ENCODE measurements at places on chromosomes 3 and 15. TPM values are rescaled to one million over a fixed set of nuclear protein-coding genes. Genes with fewer than 3 reads are reported as not detected.

DNA sequence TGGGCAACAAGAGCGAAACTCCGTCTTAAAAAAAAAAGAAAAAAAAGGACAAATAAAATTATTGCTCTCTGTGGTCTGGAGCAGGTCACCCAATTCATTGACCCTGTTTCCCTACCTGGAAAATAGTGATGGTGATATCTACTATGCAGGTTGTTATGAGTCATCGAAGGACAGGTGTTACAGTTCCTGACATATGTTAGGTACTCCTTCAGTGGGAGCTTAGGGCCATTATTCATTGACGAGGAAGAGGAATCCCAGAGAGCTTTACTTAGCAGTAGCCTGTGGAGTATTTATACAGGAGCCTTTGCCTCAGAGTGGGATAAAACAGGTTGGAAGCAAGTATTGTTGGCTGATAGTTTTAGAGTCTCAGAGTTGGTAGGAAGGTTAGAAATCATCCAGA, 74.5 kb downstream of the SLC7A14 start:
- no peaks in the 10 kb centered on the region for H3K36me3 ChIP-seq
- H3K4me3 ChIP-seq, result no peak overlapping the region
- no peak for DNase-seq
- no peak overlapping the region for H3K27ac ChIP-seq

DNA sequence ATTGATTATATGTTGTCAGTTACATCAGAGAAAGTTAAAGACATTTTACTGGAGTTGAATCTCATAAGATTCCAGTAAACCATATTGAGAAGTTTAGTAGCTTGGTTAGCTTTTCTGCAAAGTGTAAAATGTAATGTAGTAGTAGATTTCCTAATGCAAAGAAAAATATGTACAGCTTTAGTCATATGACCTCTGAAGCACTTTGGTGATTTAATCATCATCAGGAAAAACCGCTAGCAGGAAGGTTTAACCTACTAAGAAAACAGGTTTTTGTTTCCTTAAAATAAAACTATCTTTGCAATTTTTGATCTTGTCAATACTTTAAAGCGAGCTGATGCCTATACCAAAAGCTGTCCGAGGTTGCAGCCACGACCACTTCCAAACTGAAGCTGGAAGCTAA, 364.6 kb upstream of the ZNF385D start:
- no peaks in the 10 kb centered on the region for H3K36me3 ChIP-seq
- H3K27me3 ChIP-seq, result no peaks in the 10 kb centered on the region
- no peaks in the 10 kb centered on the region for H3K4me1 ChIP-seq
- H3K27ac ChIP-seq, result no peak overlapping the region

DUOX1 gene
- 0.67 TPM for total RNA-seq

DNA sequence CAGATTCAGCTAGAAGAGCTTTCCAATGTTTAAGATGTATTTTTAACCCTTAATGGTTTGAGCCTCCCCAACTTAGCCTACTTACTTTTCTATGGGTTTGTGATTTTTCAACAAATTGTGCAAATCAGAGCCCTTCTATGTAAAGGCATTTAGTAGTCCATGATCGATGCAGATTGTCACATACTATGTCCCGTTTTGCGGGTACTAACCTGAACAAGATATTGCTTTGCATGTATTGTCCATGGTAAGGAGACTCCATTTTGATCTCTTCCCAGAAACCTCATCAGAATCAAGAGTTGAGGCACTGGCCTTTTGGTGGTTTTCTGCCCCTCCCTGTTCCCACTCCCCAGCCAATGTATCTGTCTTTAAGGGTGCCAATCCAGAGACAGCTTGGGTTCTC, 60.8 kb downstream of the ETV5 start:
- H3K4me1 ChIP-seq, result no peaks in the 10 kb centered on the region
- H3K36me3 ChIP-seq, result no peaks in the 10 kb centered on the region

TM4SF18 gene
- 9.1 TPM for total RNA-seq

- no peaks in the 10 kb centered on the region for H3K4me1 ChIP-seq
- H3K4me3 ChIP-seq, result no peak overlapping the region
- no peak for DNase-seq
- H3K36me3 ChIP-seq, result no peaks in the 10 kb centered on the region
- no peaks in the 10 kb centered on the region for H3K27me3 ChIP-seq
- H3K27ac ChIP-seq, result no peak overlapping the region
Measured at GRCh38 chr15:31597466-31597865, 270.8 kb downstream of the KLF13 start.

DNA sequence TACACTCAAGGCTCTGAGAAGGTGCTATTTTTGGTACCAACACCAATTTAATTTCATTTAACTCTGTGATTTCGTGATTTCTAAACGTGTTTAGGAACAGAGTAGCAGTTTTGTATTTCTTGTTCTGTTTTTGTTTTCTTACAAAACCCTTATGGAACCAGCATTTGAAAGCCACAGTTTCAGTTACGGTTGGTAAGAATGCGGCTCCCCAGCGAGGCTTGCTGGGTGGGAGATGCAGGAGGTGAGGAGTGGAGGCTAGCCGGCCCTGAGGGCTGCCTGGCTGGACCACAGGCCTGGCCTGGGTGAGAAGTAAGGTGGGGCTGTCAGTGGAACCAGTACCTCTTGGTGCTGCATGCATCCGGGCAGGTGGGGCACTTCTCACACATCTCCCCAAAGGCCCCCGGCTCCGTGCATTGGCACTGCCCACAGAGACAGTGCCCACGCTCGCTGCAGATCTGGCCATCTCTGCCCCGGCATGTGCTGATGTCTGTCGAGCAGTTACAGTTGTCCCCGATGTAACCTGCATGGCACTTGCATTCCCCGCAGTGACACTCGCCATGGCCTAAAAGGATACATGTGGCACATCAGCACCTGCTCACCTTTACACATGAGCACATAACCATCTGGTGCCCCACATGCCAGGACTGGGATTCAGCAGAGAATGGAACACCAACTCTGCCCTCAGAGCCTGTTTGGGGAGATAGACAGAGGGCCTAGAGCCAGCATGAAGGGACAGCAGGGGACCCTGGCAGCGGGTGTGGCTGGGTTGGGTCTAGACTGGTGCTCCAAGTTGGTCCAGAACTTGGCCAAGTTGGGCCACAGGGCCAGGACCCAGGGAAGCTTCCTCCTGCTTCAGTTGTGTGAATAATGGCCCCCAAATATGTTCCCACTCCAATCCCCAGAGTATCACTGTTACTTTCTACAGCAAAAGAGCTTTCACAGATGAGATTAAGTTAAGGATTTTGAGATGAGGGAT, 43.4 kb downstream of the UMPS start:
- no peak for DNase-seq
- no peak overlapping the region for H3K4me3 ChIP-seq
- peak overlapping the region; percentile 54 for H3K27ac ChIP-seq

DNA sequence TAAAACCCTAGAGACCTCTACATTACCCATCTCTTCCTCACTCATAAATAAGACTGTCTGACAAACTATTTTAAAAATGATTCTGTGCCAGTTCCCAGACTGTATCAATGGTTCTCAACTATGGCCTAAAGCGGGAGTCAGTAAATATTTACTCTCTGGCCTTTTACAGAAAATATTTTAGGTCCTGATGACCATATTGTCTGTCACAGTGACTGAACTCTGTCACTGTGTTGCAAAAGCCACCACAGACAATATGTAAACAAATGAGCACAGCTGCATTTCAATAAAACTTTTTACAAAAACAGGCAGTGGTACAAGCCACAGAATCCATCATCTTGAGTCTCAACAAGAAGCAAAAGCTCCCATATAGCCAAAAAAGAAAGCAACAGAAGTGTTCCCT, 45.4 kb downstream of the PLOD2 start:
- peaks cover 33% of the 10 kb centered on the region for H3K36me3 ChIP-seq
- no peak overlapping the region for H3K4me3 ChIP-seq
- no peak for DNase-seq
- no peaks in the 10 kb centered on the region for H3K27me3 ChIP-seq

NR2E3 gene
- not detected for total RNA-seq

GABRB3 gene
- 3.7 TPM for total RNA-seq

- DNase-seq, result no peak
- no peak overlapping the region for H3K27ac ChIP-seq
- no peaks in the 10 kb centered on the region for H3K4me1 ChIP-seq
- no peaks in the 10 kb centered on the region for H3K36me3 ChIP-seq
Measured at GRCh38 chr3:97291901-97292300, 472.7 kb upstream of the ARL6 start.

GRCh38 chr15:26691249-26691648, 81.6 kb downstream of the GABRB3 start:
- no peaks in the 10 kb centered on the region for H3K36me3 ChIP-seq
- DNase-seq, result no peak
- no peak overlapping the region for H3K27ac ChIP-seq
- no peaks in the 10 kb centered on the region for H3K27me3 ChIP-seq

DNA sequence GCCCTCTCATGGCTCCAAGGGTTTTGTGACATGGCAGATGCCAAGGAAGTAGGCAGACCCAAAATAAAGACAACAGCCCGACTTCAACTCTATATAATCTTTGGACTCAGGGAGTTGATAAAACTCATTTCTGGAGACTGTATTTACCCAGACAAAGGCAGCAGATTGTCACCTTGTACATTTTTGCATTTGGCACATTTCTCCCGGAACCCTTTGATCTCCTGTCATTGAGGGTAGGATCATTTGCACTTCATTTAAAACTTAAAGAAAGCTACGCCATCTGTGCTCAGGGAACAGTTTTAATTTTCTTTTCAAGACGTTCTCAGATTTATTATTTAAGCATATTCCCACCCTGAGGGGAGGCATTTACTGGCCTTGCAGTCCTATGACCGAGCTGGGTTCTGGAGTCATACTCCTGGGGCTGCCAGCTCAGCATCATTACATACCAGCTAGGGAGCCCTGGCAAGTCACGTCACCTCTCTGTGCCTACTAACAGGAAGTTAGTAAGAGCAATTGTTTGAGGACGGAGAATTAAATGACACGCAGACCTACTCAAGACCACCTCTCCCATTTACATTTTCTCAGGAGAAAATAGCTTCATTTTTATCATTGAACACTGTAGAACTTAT, 5.9 kb downstream of the CDCP1 start:
- H3K4me3 ChIP-seq, result no peak overlapping the region
- H3K36me3 ChIP-seq, result no peaks in the 10 kb centered on the region
- H3K27me3 ChIP-seq, result peaks cover 12% of the 10 kb centered on the region
- no peak for DNase-seq

DNA sequence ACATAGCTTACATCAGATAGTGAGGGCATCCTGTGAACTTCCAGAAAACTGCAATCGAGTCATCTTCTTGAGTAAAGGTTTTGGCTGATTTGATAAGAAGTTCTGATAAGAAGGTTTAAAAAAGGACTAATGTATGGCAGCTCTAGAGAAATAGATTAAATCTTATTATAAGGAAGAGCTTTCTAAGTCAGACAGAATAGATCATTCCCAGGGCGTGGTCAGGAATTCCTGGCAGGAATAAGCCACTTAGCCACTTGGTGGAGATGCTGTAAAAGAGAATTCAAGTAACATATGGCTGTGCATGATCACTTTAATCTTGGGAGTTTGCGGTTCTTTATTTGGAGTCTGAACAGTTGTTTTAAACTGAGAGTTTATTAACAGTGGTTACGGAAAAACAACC, 17.4 kb downstream of the PGBD4 start:
- no peak overlapping the region for H3K4me3 ChIP-seq
- no peak for DNase-seq
- H3K27ac ChIP-seq, result no peak overlapping the region
- H3K27me3 ChIP-seq, result no peaks in the 10 kb centered on the region
- H3K36me3 ChIP-seq, result no peaks in the 10 kb centered on the region

GRCh38 chr3:100358413-100358812, 23.9 kb downstream of the NIT2 start:
- no peak for DNase-seq
- H3K27ac ChIP-seq, result no peak overlapping the region

GRCh38 chr3:60017631-60018030, 967.8 kb upstream of the CFAP20DC start:
- DNase-seq, result no peak
- H3K27me3 ChIP-seq, result no peaks in the 10 kb centered on the region
- no peak overlapping the region for H3K27ac ChIP-seq
- no peaks in the 10 kb centered on the region for H3K4me1 ChIP-seq
- H3K36me3 ChIP-seq, result no peaks in the 10 kb centered on the region

DNA sequence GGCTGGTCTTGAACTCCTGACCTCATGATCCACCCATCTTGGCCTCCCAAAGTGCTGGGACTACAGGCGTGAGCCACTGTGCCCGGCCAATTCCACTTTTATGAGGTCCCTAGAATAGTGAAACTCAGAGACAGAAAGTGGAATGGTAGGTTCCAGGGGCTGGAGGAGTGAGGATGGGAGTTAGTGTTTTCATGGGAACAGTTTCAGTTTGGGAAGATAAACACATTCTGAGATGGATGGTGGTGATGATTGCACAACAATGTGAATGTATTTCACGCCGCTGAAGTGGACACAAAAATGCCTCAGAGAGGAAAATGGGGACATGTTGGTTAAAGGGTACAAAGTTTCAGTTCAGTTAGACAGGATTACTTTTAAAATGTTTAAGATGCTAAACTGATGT, 22.5 kb upstream of the HDAC11 start:
- no peaks in the 10 kb centered on the region for H3K4me1 ChIP-seq
- H3K36me3 ChIP-seq, result no peaks in the 10 kb centered on the region
- no peak overlapping the region for H3K4me3 ChIP-seq
- H3K27ac ChIP-seq, result no peak overlapping the region
- no peak for DNase-seq

GNAT1 gene
- not detected for total RNA-seq

DNA sequence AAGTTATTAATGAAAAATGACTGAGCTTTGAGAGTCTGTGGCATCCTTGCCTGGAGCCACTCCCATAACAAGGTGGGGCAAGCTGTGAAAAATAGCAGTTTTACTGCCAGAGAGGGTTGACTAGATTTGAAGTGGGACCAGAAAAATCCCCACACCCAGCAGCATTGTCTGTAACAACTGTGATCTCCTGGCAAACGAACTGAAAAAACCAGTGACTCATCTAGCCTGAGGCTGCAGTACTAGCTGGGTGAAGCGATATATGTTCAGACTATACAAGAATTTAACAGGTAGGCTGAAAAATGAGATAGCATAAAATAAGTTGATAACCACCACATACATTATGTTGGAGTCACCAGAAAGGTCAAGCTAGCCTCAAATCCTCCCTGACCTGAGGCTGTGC, 64.0 kb downstream of the DPH6 start:
- no peak overlapping the region for H3K4me3 ChIP-seq
- no peak overlapping the region for H3K27ac ChIP-seq
- no peak for DNase-seq
- no peaks in the 10 kb centered on the region for H3K27me3 ChIP-seq

GRCh38 chr3:73137736-73138403, 76.4 kb downstream of the EBLN2 start:
- no peaks in the 10 kb centered on the region for H3K36me3 ChIP-seq
- DNase-seq, result no peak
- H3K4me3 ChIP-seq, result no peak overlapping the region
- no peaks in the 10 kb centered on the region for H3K27me3 ChIP-seq
- H3K27ac ChIP-seq, result no peak overlapping the region

Data from heart left ventricle (tissue), 16 donors.